Activated CD8-positive, alpha-beta memory T cell treated with anti-CD3 and anti-CD28 coated beads, Interleukin-2, amount 10 ng/mL, durations not matched to agents 7 days and 5 days (primary cell): ENCODE measurements at places on chromosomes 2 and 18. TPM values are rescaled to one million over a fixed set of nuclear protein-coding genes. Genes with fewer than 3 reads are reported as not detected.

The GPR55 gene
- total RNA-seq = 42.1 TPM

DNA sequence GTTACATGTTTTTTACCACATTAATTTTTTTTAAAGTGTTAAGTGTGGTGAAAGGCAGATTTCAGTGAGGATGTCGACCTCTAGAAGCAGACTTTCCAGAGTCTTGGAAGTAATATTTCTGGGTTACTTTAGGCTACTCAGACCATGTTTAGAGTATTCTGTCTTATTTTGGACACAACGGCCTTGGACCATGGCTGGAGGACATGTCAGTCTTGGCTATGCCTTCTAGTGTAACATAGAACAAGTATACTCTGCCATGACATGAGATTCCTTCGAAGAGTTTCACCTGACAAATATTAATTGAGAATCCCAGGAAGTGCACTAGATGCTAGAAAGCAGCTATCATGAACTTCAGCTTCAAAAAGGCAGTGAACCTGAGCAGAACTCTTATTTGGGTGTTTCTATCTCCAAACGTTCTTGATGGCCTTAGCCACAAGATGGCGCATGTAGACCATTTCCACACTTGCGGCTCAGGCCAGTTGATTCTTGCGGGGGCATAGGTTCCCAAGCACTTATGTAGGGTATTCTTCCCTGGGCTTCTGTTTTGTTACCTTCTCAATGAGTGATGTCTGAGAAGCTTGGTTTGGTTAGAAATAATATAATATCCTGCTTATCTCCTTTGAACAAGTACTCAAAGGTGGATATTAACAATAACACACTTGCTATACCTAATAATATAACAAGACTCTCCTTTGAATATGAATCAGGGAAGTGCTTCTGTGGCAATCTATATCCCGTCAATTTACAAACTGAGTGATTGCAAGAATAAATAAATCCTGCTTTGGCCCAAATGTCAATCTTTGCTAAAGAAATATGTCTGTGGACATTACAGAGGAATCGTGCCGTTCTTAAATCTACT, 62.0 kb downstream of the CACNB4 start:
- peak; percentile 72 for DNase-seq

The BOLL gene
- total RNA-seq = not detected

The FEV gene
- total RNA-seq = not detected

- DNase-seq = no peak
Observed at GRCh38 chr2:191537921-191538320, 140.0 kb upstream of the NABP1 start.

GRCh38 chr2:240603846-240604245, 17.3 kb downstream of the CAPN10 start:
- no peak for DNase-seq

GRCh38 chr2:196217116-196217515, 45.7 kb upstream of the STK17B start:
- no peak for DNase-seq

DNA sequence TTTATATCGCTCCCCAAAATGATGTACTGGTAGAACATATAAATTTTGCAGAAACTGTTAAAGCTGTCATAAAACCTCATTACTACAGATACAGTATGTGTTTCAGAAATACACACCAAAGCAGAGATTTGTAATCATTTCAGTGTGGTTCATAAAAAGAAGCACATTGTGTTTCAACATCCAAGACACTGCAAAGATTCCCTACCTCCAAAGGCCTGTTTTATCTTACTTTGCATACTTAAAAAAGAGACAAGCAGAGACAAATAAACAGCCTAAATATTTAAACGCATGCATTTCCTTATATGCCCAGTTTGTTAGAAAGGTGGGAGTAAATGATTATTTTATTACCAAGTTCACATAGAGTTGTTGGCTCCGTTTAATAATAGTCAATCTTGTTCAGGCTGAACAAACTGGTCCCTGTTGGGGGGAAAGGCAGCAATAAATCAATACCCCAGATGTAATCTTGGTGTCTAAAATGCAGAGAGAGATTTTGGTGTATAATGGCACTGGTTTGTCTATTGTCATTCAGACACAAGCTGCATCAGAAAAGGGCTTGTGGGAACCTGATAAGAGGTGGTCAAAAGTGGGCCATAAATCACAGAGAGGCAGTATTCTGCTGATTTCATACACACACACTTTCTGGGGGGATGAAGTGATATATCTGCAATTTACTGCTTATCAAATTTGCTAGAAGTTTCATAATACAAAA, 321.4 kb upstream of the ETAA1 start:
- no peak for DNase-seq

- DNase-seq = no peak
Observed at GRCh38 chr2:45992741-45993475, 304.3 kb upstream of the EPAS1 start.

GRCh38 chr18:28666216-28666615, 489.3 kb upstream of the CDH2 start:
- no peak for DNase-seq

- peak; percentile 50 for DNase-seq
Observed at GRCh38 chr2:174012347-174013314, 47.5 kb upstream of the SP3 start.

DNA sequence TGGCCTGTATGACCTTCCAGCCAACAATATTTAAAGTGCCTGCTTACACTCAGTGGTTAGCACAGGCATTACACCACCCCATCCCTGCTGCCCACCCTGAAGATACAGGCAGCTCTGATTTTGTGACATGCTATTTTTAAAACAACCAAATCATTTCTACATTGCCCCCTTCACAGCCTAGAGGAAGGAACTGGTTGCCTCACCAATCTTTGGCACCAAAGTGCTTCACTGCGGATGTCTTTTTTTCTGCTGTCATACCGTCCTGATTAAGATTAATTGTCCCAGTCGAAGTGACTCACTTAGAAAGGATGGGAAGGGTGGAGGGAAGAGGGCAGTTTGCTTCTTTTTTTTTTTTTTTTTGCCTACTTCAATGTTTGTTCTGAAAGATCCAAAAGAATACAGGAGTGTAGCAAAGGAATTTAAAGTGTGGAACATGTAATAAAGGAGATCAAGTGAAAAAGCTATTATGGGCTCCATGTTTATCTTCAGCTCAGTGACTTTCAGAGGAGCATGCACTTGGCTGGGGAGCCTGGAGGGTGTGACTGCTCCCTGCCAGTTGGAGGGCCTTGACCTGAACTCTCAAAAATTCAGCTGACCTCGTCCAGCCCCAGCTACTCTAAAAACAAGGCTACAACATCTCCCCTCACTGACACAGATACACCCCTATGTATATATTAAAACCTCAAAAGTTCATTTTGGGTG, 501.1 kb upstream of the TNP1 start:
- DNase-seq = no peak
